ENCODE measurements at places on chromosomes 7 and 10.

GRCh38 chr10:3323865-3324498 is 151.4 kb upstream of the PITRM1 start:
- no peak for DNase-seq

DNA sequence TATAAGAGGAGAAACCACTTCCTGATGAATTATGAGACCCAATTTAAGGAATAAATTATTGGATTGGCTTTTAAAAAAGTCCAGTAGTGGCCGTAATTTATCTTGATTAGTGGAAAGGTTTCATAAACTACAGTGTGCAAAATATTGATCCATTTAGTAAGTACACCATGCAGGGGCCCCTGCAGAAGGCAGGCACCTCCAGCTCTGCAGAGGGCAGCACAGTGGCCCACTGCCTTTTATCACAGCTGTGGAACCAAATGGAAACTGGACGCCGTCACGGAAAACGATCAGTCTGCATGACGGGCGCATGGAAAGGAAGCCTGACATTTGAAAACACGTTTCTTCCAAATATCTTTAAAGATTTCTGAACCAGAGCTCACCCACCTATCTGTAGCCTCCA is 204.0 kb downstream of the DPP6 start:
- DNase-seq, result no peak

- no peak for DNase-seq
Observed at GRCh38 chr7:50754241-50754640, 28.5 kb downstream of the GRB10 start.

GRCh38 chr7:47932016-47932415 is 16.2 kb downstream of the PKD1L1 start:
- DNase-seq, result no peak

DNA sequence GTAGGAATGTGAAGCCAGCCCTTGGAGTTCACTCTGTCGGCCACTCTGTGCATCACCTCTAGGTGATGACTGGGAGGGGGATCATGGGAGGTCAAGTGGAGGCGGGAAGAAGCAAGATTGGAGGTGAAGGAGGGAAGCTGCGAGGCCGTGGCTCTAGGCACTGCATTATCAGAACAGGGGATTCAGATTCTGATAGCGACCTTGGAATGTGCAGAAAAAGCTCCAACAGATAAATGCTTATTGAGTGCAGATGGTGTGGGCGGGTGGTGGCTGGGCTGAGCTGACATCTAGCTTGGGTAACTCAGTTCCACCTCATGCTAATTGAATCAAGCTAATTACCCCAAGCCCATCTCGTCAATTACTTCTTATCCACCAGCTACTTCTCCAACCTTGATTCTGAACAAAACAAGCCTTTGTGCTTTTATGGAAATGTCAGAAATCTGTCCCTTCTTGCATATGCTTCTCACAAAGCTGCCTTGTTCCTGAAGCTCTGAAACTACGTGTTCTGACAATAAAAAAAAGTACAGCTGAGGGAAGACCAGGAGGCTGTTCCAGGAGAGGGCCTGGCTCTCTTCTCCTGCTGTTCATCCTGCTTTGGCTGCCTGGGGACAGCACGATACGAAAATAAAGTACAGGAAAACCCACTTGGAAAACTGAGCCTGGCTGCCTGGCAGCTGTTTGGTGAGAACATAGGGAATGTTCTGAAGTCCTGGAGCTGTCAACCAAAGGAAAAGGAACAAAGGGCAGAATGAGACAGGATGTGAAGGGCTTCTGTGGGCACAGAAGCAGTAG is 27.5 kb downstream of the STRA8 start:
- DNase-seq, result peak; percentile 24

DNA sequence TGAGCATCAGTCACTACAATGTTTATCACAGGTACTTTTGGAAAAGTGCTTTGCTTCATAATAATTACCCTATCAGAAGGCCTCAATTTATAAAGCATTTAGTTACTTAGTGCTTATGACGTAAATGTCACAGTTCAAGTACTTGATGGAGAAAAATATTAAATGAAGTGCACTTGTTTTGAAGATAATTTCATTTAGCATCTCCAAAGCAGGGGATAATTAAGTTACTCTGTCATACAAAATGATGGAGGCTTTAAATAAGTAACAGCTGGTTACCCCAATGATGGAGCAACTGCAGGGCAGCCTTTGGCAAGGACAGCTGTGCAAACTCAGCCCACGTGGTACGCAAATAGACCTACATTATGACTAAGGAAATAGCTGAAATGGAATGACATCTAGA is 768.8 kb downstream of the GRM8 start:
- peak; percentile 18 for DNase-seq

GRCh38 chr7:2529161-2530070 is 9.8 kb downstream of the LFNG start:
- DNase-seq, result no peak

GRCh38 chr10:125193306-125193877 is 33.0 kb upstream of the CTBP2 start:
- DNase-seq, result no peak

DNA sequence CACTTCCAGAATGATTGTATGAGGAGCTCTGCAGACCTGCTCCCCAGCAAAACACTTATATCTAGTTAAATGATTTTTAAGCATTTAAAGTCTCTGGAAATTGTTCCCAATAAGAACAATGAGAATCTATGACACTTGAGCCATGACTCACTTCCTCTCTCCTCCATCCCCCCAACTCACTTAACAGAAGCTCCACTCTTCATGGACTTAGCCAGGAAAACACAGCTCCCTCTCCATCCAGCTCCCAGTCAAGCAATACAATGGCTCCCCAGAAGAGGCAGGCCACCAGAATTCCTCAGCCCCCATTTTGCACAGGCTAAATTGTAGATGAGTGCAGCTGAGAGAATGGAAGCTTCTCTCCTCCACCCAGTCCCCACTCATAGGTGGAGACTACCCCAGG is 27.0 kb downstream of the AOC1 start:
- DNase-seq, result no peak

DNA sequence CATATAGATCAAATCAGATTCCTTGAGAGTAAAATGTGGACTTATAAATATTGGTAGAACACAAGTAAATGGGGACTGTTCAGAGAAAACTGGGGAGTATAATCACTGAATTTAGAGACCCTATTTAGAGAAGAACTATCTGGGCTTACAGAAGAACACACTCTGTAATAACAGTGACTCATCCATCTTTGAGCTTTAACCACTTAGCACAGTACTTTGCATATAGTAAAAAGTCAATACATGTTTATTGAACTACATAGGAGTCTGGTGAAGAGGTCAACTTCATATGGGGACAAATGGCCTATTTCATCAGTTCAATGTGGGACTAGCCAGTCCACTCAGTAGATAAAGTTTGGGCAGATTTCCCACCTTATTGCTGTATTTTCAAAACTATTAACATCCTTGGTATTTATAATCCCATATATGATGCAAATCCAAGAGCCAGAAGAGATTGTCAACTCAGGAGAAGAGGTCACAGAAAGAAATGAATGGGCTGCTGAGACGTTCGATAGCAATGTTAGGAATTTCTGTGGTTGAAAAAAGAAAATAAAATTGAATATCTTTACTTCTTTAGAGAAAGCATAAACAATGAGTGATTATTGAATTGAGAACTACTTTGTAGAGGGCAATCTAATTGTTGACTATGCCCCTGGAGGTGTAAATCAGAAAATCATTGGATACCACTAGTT is 119.3 kb upstream of the CACNA2D1 start:
- DNase-seq, result no peak

DNA sequence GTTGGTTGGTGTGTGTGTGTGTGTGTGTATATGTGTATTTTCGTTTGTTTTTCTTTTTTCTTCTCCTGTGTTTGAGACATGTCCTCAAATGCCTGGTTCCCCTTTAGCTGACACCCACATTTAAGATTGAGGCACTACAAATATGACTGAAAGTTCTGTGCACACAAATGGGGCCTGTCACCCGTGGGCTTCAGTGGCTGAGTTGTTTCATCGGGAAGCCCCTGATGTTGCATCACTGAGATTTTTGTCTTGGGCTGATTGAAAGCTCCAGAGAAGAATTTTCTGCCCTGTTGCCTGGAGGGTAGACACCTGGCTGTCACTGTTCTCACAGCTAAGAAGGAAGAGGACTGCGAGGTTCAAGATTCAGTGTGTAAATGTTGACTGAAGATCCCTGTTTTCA is 283.8 kb upstream of the C7orf33 start:
- DNase-seq, result no peak

All from eye (tissue), 1 donor.